ENCODE measurements at places on chromosomes 12 and 14.

GRCh38 chr14:60502541-60502940 is 6.4 kb upstream of the SIX6 start:
- no peak for DNase-seq

GRCh38 chr12:93888964-93889363 is 211.8 kb downstream of the CRADD start:
- no peak for DNase-seq

DNA sequence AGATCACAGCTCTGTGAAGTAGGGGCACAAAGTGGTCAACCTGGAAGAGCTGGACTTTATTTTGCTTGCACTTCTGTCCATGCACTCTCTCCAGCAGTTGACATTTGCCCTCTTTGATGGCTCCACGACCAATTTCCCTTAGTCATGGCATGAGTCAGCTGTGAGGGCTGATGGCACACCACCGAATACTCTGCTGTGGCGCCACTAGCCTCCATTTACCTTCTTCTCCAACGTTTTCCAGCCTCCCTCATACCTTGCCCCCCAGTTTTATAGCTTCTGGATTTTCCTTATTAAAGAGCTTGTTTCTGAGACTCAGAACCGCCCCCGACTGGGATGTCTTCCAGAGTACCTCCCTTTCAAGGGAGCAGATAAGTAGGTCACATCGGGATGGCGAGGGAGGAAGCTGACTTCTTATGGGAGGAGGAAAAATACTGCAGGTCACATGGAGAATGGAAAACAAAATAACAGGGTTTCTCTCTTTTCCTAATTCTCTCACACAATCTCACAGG is 17.6 kb downstream of the NINJ2 start:
- no peak for DNase-seq

DNA sequence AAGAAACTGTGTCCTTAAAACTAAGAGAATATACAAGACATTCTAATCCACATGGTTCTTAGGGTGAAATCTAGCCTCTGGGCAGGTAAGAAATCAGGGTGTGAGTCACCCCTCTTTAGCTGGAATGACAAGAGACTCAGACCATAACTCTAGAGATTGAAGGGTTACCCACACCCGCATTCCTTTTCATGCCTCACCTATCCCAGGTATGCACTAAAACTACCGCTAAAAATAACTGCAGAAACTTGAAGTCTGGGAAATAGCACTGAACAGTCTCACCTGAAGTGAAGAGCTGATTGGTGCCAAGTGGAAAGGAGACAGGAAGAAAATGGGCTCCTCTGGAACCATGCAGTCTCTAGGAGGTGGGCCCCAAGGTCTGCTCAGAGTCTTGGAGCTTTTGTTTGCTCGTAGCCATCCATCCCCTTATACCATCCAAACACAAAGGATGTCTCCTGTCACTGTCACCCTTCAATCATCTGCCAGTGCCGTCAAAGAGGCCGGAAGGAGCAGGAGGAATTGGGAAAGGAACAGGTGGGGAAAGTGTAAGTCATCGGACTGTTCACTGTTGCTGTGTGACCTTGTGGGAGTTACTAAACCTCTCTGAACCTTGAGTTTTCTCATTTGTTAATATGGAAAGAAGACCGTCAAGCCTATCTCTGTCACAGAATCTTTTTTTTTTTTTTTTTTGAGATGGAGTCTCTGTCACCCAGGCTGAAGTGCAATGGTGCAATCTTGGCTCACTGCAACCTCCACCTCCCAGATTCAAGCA is 22.4 kb downstream of the DDX47 start:
- no peak for DNase-seq

GRCh38 chr12:91044586-91044985 is 13.2 kb downstream of the KERA start:
- DNase-seq, result no peak

DNA sequence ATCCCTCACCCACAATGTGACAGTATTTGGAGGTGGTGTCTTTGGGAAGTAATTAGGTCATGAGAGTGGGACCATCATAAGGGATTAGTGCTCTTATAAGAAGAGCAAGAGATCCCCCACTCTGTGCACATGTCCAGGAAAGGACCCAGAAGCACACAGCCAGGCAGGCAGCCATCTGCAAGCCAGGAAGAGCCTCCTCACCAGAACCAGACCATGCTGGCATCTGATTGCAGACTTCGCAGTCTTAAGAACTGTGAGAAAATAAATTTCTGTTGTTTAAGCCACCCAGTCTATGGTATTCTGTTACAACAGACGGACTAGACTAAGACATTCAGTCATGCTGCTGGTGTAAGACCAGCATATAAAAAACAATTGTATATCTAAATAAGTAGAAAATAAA is 69.8 kb downstream of the EFCAB11 start:
- no peak for DNase-seq

DNA sequence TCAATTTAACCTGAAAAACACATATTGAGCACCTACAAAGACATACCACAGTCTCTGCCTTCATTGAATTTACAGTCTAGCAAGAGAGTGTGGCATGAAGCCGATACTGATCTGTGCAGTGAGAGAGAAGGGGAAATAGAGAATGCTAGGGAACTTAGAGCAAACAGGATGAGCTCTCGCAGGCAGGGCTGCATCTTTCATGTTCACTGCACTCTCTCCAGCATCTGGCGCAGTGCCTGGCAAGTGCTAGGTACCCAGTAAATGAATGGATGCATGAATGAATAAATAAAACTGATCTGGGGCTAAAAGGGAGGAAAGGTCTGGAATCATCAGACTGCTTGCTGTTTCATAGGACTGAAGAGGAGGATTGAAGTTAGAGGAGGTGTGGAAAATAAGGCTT is 256.5 kb upstream of the NPAS3 start:
- DNase-seq, result no peak

DNA sequence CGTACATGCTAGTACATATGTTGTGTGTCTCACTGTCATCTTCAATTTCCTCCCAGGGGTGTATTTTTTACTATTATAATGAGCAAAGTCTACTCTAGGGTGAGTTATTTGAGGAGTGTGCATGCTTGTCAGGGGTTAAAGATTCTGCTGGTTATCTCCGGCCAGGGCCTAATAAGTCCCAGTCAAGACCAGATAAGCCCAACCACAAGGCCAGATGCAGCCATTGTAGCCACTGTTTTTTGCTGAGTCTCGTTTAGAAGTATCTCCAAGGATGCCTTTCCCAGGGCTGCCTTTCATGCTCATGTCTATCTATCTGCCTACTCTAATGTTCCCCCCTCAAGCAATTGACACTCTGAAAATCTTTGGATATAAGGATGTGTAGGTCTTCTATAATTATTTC is 300.5 kb downstream of the IPO8 start:
- DNase-seq, result no peak
